ENCODE measurements at places on chromosomes 5 and 9.

- no peak for DNase-seq
Measured at GRCh38 chr9:26170190-26170589, 491.9 kb upstream of the TUSC1 start.

DNA sequence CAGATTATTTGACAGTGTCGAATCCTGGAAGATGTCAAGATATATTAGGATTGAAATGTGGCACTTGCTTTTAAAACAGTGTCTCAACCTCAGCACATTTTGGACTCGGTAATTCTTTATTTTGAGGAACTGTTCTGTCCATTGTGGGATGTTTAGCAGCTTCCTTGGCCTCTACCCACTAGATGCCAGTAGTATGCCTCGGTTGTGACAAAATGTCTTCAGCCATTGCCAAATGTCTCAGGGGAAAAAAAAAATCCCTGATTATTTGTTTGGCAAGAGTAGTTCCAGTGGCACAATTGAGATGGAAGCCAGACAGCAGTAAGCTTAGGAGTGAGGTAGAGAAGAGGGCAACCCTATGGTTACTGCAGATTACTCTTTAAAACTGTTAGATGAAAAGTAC lies 694.5 kb upstream of the RIOK2 start:
- no peak for DNase-seq

DNA sequence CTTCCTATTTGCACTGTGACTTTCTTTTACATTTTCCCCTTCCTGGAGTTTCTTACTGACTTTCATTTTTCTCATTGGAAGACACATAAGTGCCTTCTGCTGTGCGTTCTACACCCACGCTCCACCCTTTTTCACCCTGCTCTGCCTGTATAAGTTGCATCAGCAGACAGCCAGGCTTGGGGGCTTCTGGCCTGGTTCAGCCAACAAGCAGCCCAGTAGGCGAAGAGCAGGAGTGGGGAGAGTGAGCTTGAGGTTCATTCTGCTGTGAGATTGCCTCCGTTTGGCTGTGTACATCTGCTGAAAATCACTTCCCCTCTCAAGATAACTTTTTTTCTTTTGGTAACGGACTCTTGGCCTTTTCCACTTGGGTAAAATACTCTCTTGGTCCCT lies 38.4 kb downstream of the RASGRF2 start:
- DNase-seq: peak; percentile 73

DNA sequence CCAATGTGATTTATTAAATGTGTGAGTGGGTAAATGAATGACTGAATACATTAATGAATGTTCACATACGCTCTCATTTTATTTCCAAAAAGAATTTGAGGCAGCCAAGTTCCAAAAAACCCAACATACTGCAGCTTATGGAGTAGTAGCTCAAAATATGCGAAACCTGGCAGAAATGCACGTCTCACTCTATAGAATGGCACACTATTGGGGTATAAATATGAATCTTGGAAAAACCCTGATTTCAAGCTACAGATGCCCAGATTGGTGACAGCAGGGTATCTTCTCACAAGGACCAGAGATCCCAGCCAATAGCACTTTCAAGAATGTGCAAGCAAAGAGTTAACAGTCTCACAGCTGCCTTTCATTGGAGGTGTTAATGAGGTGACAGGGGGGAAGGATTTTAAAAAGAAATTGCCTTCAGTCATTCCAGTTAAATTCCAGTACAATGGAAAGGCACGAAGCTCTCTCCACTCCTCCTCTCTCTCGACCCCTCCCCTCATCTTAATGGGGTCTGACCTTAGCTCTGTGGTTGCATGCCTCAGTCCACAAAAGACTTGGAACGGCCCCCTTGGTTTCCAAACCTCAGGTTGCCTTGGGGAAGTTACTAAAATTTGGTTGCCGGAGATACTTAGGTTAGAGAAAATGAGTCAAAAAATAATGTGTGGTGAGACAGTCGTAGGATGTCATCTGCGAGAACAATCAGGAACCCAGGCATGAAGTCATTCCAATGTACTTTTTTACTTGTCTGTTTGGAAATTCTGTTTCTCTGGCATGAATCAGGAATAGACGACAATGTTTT lies 307.4 kb downstream of the NFIB start:
- no peak for DNase-seq

- DNase-seq: no peak
Measured at GRCh38 chr9:95666785-95667155, 150.0 kb upstream of the PTCH1 start.

DNA sequence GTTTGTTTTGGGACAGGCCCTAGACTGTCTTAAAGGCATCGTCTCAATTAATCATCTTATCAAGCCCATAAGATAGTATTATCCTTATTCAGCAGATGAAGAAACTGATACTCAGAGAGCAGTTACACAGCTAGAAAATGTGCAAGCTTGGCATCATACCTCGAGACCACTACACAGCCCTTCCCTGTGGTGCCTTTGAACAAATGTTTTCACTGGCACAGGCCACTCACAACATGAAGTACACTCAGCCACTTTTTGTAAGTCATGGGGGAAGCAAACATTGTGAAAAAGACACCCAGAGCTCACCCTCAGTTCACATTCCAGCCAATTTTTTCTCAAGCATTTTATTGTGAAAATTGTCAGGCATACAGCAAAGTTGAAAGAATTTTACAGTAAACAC lies 122.5 kb downstream of the WDR41 start:
- no peak for DNase-seq

DNA sequence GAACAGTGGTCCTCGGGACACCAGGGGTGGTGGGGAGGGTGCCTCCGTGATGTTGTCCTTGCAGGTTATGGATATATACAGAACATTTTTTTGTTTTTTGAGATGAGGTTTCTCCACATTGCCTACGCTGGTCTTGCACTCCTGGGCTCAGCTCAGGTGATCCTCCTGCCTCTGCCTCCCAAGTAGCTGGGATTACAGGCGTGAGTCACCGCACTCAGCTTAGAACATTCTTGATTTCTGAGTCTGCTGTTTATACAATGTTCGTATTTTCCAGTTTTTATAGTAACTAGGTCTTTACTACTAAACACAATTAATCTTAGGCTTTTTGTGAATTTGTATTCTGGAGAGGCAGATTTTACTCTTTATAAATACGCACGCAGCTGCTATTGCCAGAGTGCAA lies 6.0 kb downstream of the PMPCA start:
- DNase-seq: no peak

- DNase-seq: no peak
Measured at GRCh38 chr5:14880688-14881087, 9.1 kb upstream of the ANKH start.

- no peak for DNase-seq
Measured at GRCh38 chr9:89430995-89431394, 66.9 kb downstream of the SEMA4D start.

- no peak for DNase-seq
Measured at GRCh38 chr5:67807439-67807888, 408.1 kb upstream of the PIK3R1 start.

GRCh38 chr9:121836366-121836885 lies 185.0 kb downstream of the DAB2IP start:
- DNase-seq: no peak

DNA sequence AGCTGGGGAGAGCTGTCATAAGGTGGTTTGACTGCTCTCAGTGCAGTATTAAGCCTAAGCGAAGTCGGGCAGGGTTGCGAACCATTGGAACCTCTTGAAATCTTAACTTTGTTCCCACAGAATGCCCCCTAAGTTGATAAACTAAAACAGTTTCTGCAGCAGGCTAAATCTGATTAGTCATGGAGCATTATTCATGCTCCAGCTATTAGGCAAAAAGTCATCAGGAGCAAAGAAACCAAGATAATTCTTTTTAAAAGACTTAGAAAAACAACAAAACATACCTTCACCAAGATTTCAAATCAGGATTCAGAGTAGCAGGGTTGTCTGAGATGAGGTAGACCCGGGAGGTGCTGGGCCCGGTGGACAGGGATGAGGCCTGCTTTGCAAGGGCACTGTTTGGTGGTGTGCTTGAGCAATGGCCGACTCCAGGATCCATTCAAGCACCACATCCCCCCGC lies 69.9 kb upstream of the PLPP1 start:
- DNase-seq: no peak

- DNase-seq: no peak
Measured at GRCh38 chr5:76696251-76696650, 19.7 kb upstream of the F2R start.

DNA sequence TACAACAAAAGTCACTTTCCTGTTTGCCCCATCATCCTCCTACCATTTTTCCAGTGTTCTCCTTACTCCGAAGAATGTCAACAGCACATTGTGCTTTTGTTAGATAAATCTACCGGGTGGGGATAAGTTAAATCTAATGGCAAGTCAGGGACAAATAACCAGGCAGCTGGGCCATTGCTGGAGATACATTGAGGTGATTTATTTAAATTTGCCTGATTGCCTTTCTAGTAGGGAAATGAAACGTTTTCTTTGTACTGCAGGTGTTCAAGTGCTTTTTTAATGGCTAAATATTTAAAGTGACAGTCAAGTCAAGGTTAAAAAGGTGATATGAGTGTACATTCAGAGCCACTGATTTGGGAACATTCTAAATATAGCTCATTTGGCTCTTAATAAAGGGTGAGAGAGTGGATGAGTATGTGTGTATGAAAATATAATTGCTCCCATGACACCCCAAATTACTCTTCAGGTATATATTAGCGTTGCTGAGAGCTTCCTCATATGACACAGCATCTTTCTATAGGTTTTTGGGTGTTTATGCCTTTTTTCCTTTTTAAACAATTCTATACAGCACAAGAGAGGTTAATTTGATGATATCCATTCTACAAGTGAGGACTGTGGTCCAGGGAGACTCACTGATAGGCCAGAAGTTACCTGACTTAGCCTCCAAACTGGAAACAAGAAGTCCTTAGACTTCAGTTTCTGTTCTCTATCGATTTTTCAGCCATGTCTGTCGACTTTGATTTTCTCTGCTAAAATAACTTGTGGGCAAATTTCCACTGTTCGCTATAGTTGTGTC lies 51.9 kb downstream of the DMRT2 start:
- no peak for DNase-seq

DNA sequence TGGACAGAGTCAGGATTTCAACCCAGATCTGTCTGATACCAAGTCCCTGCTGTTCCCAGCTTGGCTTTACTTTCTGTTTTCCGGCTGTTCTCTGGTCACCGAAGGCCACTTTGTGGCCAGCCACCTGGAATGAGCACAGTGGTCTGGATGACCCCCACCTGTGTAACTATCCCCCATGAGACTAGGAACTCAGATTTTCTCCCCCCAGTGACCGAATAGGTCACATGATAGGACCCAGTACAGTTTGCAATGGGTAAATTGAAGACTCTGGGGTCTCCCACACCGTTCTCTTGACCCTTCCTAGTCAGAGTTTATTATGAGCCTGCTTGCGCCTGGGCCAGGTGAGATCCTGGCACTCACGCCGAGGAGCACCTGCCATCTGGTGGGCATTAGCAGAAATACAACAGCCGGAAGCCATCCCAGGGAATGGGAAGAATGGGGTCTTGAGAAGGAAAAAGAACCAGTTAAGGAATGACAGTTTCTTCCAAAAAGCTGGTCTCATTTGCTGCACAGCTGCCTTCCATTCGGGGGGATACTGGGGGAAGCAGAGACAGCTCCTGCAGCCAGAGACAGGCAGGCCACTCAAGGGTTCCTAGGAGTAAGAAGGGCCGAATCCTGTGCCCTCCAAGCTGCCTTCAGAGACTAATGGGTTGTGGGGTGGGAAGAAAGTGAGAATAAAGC lies 7.1 kb downstream of the PHYHD1 start:
- DNase-seq: peak; percentile 28

DNA sequence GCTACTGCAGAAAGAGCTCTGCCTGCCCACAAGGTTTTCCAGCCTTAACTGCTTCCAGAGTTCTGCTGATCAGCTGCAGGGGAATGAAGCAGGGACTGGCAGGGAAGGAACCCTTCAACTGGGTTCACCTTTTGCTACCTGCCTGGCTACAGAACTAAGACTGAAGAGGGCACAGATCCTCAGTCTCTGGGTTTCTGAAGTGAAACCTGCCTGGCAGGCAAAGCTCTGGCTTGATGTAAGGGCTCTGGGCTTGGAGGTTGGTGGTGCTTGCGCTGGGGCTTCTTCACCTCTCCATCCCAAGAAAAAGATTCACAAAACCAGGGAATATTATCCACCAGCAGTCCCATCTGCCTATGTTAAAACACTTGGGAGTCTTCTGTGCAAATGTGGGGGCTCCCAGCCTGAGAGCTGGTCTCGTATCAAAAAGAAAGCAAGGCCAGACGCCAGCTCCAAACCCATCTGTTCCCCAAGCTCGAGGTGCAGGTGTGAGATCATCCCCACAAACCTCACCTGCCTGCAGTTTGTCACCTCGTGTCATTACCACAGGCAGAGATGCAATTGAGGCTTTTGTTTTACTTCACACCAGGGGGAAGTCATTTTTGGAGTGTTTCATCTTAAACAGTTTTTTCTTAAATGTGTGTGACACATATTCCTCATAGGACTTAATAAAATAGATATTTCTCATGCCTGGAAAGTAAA lies 58.3 kb downstream of the BNC2 start:
- DNase-seq: no peak

GRCh38 chr9:96435345-96435744 lies 14.6 kb upstream of the HABP4 start:
- no peak for DNase-seq

DNA sequence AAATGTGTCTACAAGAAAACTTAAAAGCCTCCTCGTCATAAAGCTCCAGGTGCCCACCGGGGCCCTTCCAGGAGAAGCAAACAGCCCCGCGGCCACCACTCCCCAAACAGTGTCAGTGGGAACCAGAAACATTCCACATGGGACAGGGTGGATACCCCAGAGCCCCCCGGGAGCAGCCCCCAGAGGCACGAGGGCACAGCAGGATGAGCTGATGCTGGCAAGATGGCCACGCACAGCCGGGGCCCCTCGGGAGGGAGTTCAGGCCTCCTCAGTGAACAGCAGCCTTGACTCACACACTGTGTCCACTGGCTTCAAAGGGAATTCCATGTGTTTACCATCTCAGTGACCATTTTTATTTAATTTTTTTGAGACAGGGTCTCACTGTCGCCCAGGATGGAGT lies 10.5 kb downstream of the EXD3 start:
- DNase-seq: no peak
